Naive thymus-derived CD8-positive, alpha-beta T cell (primary cell): ENCODE measurements at places on chromosomes 1 and 21. TPM values are rescaled to one million over a fixed set of nuclear protein-coding genes. Genes with fewer than 3 reads are reported as not detected.

- H3K27me3 ChIP-seq: no peaks in the 10 kb centered on the region
- peaks cover 25% of the 10 kb centered on the region for H3K36me3 ChIP-seq
- no peak overlapping the region for H3K27ac ChIP-seq
- H3K4me3 ChIP-seq: no peak overlapping the region
- no peaks in the 10 kb centered on the region for H3K4me1 ChIP-seq
- DNase-seq: no peak
These were observed 157.3 kb downstream of the PEX14 start for GRCh38 chr1:10631811-10632593.

GRCh38 chr21:26804895-26805609 is 40.2 kb downstream of the ADAMTS1 start:
- H3K36me3 ChIP-seq: no peaks in the 10 kb centered on the region
- H3K4me3 ChIP-seq: no peak overlapping the region
- no peaks in the 10 kb centered on the region for H3K4me1 ChIP-seq

- no peak overlapping the region for H3K4me3 ChIP-seq
- peaks cover 23% of the 10 kb centered on the region for H3K27me3 ChIP-seq
- peaks cover 32% of the 10 kb centered on the region for H3K36me3 ChIP-seq
- DNase-seq: no peak
- peaks cover 2% of the 10 kb centered on the region for H3K4me1 ChIP-seq
- no peak overlapping the region for H3K27ac ChIP-seq
These were observed 21.8 kb downstream of the TENT5C start for GRCh38 chr1:117627546-117628130.

PROK1 gene
- total RNA-seq: not detected

GRCh38 chr1:169138866-169139670 is 32.6 kb downstream of the ATP1B1 start:
- H3K27ac ChIP-seq: no peak overlapping the region
- H3K27me3 ChIP-seq: no peaks in the 10 kb centered on the region
- no peak overlapping the region for H3K4me3 ChIP-seq
- H3K4me1 ChIP-seq: no peaks in the 10 kb centered on the region
- no peaks in the 10 kb centered on the region for H3K36me3 ChIP-seq

LCK gene
- total RNA-seq: 515 TPM

DNA sequence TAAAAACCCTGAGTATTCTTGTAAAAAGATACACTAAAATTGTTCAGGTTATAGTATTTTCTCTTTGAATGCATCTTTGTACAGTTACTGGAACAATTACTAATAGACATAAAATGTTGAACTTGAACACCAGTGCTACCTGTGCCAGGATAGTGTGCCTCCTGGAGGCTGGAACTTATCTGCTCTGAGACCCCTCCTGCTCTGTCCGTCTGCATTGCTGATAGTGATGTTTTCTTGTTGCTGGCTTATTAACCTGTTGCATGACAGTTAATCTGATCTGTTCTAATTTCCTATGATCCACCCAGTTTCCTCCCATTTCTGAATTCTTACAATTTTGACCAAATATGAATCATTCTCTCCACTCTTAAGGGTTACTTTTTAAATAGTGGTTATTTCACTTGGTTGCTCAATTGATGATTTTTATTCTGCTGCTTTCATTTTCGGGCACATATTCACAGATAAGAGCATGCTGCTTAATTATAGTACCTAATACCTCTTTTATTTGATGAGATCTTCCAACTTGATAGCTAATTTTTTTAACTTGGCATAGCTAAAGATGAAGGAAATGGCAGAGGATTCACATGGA is 101.4 kb downstream of the CC2D1B start:
- H3K4me1 ChIP-seq: no peaks in the 10 kb centered on the region
- no peak overlapping the region for H3K4me3 ChIP-seq

DNA sequence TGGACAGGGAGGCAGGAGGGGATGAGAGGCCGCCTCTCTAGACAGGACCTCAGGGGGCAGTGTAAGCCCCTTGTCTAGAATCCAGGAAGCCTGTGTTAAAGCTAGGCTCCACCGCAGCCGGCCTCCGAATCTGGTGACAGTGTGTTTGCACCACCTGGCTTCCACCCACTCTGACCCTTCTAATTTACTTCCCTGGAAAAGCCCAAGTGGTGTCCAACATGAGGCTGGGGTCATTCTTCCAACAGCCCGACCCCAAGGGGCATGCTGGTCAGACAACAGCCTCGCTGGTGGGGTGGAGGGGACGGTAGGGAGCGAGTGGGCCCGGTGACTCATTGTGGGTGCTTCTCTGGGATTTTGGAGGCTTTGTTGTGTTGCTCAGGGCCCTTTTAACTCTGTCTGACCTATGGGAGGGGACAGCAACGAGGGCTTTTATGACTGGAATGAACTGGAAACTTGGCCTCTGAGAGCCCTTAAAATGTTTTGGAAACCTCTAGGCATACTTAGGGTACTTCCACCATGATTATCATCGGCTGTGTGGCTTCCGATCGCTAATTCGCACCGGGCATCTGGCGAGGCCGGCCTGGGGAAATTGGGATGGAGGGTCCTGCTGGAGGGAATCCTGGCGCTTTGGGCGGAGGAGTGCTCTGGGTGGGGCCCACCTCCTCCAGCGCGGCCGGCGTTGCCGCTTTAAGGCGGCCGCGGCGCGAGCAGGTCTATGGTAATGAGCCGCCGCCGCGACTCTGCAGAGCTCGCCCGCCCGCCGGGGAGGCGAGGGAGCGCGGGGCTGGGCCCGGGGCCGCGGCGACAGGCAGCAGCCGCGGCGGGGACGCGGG is at the start of gene CELSR2:
Gene CELSR2, plus strand, starts transcription at position 743 of the 833 bp plus-strand sequence. CDS start 541 bp downstream, outside the sequence.
- H3K27ac ChIP-seq: no peak within 1 kb of the TSS
- DNase-seq: peak; percentile 67
- H3K4me3 ChIP-seq: peak within 1 kb of the TSS; percentile 66
- H3K4me1 ChIP-seq: peaks cover 33% of the 10 kb centered on the region
- H3K36me3 ChIP-seq: no peaks in the 10 kb centered on the region

PODN gene
- not detected for total RNA-seq

GRCh38 chr1:234599617-234600417 is 10.2 kb downstream of the IRF2BP2 start:
- peak; percentile 80 for DNase-seq
- no peaks in the 10 kb centered on the region for H3K27me3 ChIP-seq
- peaks cover 14% of the 10 kb centered on the region for H3K4me1 ChIP-seq
- peak overlapping the region; percentile 81 for H3K4me3 ChIP-seq
- peaks cover 3% of the 10 kb centered on the region for H3K36me3 ChIP-seq
- H3K27ac ChIP-seq: peak overlapping the region; percentile 96

GRCh38 chr1:201259476-201260235 is 23.6 kb upstream of the PKP1 start:
- peaks cover 26% of the 10 kb centered on the region for H3K27me3 ChIP-seq
- no peak overlapping the region for H3K27ac ChIP-seq
- no peaks in the 10 kb centered on the region for H3K36me3 ChIP-seq
- DNase-seq: no peak
- H3K4me3 ChIP-seq: peak overlapping the region; percentile 20
- H3K4me1 ChIP-seq: no peaks in the 10 kb centered on the region

FMO3 gene
- not detected for total RNA-seq

- H3K36me3 ChIP-seq: peaks cover 14% of the 10 kb centered on the region
- peaks cover 2% of the 10 kb centered on the region for H3K27me3 ChIP-seq
- no peak overlapping the region for H3K4me3 ChIP-seq
- H3K4me1 ChIP-seq: no peaks in the 10 kb centered on the region
- no peak for DNase-seq
These were observed 307.0 kb downstream of the ST6GALNAC3 start for GRCh38 chr1:76381450-76382097.

SPTA1 gene
- total RNA-seq: not detected

DNA sequence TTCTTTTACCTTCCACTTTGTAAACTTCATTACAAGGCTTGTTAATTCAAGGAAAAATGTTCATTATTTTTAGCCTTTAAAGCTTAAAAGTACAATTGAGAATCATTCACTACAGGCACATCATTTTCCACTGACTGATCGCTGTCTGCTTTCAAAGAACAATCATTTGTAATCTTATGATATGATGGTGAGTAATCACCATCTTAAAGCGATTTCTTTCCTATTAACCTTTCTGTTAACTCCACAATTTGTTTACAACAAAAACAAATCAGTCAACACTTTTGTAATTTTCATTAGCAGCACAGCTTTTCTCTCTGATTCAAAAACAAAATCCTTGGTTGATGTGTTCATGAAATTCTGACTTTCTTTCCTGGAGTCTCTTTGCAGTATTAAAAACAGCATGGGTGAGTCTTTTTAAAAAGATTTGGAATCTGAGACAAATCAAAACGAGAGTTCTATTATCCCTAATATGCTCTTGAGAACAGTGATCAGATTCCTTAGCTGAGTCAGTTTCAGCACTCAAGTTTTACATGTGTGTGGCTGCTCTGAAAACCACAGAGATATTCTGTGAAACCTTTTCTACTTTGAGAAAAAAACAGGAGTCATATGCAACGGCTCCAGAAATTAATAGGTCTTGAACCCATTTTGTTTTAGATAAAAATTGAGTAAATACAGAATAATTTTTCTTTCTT is 145.8 kb upstream of the TMPRSS15 start:
- no peaks in the 10 kb centered on the region for H3K36me3 ChIP-seq
- no peak overlapping the region for H3K4me3 ChIP-seq
- H3K27me3 ChIP-seq: no peaks in the 10 kb centered on the region
- H3K4me1 ChIP-seq: no peaks in the 10 kb centered on the region
- no peak overlapping the region for H3K27ac ChIP-seq

GRCh38 chr1:234149217-234149616 is 224.0 kb upstream of the COA6 start:
- no peak for DNase-seq
- no peaks in the 10 kb centered on the region for H3K36me3 ChIP-seq
- no peak overlapping the region for H3K27ac ChIP-seq
- H3K4me3 ChIP-seq: no peak overlapping the region

GRCh38 chr1:101250222-101250621 is 13.4 kb downstream of the S1PR1 start:
- no peaks in the 10 kb centered on the region for H3K27me3 ChIP-seq
- peak overlapping the region; percentile 29 for H3K27ac ChIP-seq
- no peaks in the 10 kb centered on the region for H3K36me3 ChIP-seq
- no peak for DNase-seq
- no peak overlapping the region for H3K4me3 ChIP-seq

GRCh38 chr21:45339421-45340402 is 52.0 kb upstream of the POFUT2 start:
- peaks cover 2% of the 10 kb centered on the region for H3K4me1 ChIP-seq
- no peak for DNase-seq
- H3K27ac ChIP-seq: no peak overlapping the region
- H3K27me3 ChIP-seq: peaks cover 24% of the 10 kb centered on the region
- no peaks in the 10 kb centered on the region for H3K36me3 ChIP-seq

GRCh38 chr1:15757575-15758342 is 836 bp upstream of the FBLIM1 start:
- peaks cover 22% of the 10 kb centered on the region for H3K4me1 ChIP-seq
- peak overlapping the region; percentile 24 for H3K4me3 ChIP-seq
- DNase-seq: no peak

RHD gene
- not detected for total RNA-seq

TTLL7 gene
- not detected for total RNA-seq

DNA sequence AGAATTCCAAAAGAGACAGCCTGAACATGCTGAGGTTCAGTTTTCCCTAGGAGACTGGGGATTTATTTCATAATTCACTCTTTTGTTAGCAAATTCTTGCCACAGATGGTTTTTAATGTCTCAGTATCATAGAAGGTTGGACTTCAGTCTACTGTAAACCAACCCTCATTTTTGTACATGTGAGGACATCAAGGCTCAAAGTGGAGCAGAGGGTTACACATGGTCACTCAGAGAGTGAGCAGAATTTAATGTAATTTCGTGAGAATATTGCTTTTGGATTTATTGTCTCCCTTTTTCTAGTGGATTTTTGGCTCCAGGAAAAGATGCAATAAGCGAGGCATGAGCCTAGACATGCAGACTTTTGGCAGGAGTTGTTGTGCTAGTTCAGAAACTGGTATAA is 210.8 kb upstream of the JUN start:
- H3K27ac ChIP-seq: no peak overlapping the region
- peaks cover 2% of the 10 kb centered on the region for H3K4me1 ChIP-seq
- DNase-seq: no peak
- no peaks in the 10 kb centered on the region for H3K27me3 ChIP-seq
- no peaks in the 10 kb centered on the region for H3K36me3 ChIP-seq
- H3K4me3 ChIP-seq: no peak overlapping the region

PDE9A gene
- total RNA-seq: 17.1 TPM

DOCK7 gene
- total RNA-seq: 11.8 TPM

- peaks cover 36% of the 10 kb centered on the region for H3K27me3 ChIP-seq
- peak; percentile 6 for DNase-seq
- peak within 1 kb of the TSS; percentile 39 for H3K27ac ChIP-seq
- no peaks in the 10 kb centered on the region for H3K36me3 ChIP-seq
- peaks cover 14% of the 10 kb centered on the region for H3K4me1 ChIP-seq
- peak within 1 kb of the TSS; percentile 89 for H3K4me3 ChIP-seq
These were observed at the start of gene ENAH for GRCh38 chr1:225652729-225653462. TSS of gene ENAH (minus strand) at chr1:225653123. CDS start at chr1:225652690, 433 bp downstream.

- no peaks in the 10 kb centered on the region for H3K36me3 ChIP-seq
- no peaks in the 10 kb centered on the region for H3K4me1 ChIP-seq
- no peak overlapping the region for H3K4me3 ChIP-seq
- no peak overlapping the region for H3K27ac ChIP-seq
- H3K27me3 ChIP-seq: no peaks in the 10 kb centered on the region
- DNase-seq: no peak
These were observed 20.7 kb downstream of the PLOD1 start for GRCh38 chr1:11955221-11955620.

RAD54L gene
- total RNA-seq: 1.0 TPM
